ENCODE measurements at places on chromosomes 12 and 14.

DNA sequence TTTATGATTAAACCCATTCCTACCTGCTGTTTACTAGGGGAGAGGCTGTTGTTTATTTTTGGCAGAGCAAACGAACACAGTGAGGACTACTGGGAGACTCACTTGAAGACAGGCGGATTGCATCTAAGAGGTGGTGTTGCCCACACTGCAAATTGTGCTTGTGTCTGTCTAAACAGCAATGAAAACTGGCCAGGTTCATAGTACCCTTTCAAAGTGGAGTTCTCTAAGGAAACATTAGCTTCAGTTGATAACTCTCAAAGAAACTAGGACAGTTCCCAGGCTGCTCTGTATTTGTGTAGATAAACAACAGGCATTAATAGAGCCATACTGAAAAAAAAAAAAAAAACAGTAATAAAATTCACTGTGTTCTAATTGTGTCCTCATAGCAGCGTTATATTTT is 466.0 kb upstream of the RGS6 start:
- DNase-seq, result peak; percentile 23

DNA sequence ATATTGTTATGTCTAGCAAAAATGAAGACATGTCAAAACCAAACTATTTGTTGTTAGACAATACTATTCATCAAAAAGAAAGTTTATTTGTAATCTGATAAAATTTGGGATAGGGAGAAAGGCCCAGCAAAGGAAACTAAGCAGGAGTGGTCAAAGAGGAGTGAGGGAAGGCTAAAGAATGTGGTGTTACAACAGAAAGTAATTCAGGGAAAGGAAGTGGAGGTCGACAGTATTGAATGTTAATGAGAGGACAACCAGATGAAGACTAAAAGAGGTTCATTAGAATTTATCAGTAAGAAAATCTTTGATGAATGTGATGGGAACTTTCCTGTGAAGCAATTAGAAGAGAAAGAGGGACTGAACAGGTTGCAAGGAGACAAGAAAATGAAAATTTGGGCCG is 33.9 kb downstream of the PLCZ1 start:
- no peak for DNase-seq

- DNase-seq, result peak; percentile 90
These were observed 72.8 kb downstream of the IRF2BPL start for GRCh38 chr14:76955575-76956315.

DNA sequence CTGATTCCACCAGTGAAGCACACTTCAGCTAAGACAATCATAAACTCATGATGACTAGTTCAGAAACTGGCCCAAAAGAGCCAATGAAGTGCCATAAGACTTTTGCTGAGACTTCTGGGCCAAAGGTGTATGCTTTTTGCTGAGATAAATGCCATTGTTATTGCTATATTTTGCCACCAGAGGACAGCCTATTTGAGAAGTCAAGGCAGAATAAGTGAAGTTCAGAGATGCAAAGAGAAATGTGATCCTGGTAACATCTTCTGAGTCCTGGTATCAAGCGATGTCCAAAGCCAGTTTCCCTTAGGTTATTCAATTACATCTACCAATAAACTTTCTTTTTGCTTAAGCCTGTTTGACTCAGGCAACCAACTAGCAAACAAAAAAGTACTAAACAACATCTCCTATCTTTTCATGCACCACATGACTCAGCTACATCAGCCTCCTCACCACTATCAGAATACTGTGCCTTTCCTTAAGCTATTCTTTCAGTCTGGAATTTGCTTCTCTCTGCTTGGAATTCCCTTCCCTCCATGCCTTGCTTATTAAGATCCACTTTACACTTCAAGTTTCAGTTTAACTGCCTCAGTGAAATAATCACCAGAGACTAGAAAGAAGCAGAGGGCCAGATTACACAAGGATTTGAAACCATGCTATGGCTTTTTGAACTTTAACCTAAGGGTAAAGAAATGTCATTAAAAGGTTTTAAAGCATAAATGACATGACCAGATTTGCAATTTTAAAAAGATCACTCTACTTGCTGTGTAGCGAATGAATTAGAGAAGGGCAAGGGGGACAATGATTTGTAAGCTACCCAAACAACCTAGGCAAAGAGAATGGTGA is 14.0 kb downstream of the CRY1 start:
- DNase-seq, result no peak

GRCh38 chr12:92757597-92758121 is 54.9 kb downstream of the PLEKHG7 start:
- no peak for DNase-seq

DNA sequence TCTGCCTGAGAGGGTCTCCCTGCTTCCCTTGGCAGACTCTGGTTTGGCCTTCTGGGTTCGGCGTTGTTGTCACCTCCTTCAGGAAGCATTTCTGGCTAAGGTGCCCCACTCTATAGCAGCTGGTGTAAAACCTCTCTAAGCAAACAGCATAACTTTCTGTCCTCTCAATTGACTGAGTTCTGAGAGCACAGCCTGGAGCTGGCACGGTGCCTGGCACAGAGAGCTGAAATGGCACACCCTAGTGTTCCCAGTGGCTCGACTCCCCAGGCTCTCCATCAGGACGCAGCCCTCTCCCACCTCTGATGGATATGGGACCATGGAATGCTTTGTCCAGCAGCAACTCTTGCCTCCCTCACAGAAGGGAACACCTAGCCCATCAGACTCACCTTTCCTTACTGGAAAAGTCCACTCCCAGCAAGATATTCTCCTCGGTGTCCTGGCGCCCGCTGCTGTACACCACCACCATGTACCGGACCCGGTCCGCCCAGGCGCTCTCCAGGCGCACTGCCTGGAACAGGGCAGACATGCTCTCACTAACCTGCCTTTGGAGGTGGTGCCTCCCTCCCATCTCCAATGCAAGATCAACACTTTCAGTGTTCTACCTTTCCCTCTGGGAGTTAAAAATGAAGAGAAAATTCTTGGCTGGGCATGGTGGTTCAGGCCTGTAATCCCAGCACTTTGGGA is 40.6 kb downstream of the SSH1 start:
- no peak for DNase-seq

- DNase-seq, result peak; percentile 3
These were observed 656.1 kb upstream of the NOVA1 start for GRCh38 chr14:27253966-27254365.

DNA sequence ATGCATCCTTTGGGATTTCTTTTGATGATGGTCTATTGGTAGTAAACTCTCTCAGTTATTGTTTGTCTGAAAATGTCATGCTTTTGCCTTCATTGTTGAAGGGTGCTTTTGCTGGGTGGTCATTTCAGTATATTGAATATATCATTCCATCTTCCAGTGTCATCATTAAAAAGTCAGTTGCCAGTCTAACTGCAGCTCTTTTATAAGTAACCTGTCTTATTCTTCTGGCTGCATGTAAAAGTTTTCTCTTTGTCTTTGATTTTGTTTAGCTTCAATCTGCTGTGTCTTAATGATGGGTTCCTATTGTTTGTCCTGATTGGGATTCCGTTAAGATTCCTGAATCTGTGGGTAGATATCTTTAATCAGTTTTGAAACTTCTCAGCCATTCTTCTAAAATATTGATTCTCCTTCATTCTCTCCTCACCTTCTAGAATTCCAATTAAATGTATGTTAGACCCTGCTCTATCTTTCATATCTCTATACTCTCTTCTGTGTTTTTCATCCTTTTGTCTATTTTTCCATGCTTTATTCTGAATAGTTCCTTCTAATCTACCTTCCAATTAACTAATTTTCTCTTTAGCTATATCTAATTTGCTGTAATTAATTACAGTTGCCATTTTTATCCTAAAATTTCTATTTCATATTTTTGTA is 6.4 kb downstream of the OAS1 start:
- no peak for DNase-seq

GRCh38 chr14:103308717-103309616 is 25.1 kb upstream of the EIF5 start:
- no peak for DNase-seq

- DNase-seq, result no peak
These were observed 96.6 kb upstream of the PCED1B start for GRCh38 chr12:46982629-46983392.

GRCh38 chr14:65849091-65849490 is 436.6 kb downstream of the FUT8 start:
- no peak for DNase-seq

DNA sequence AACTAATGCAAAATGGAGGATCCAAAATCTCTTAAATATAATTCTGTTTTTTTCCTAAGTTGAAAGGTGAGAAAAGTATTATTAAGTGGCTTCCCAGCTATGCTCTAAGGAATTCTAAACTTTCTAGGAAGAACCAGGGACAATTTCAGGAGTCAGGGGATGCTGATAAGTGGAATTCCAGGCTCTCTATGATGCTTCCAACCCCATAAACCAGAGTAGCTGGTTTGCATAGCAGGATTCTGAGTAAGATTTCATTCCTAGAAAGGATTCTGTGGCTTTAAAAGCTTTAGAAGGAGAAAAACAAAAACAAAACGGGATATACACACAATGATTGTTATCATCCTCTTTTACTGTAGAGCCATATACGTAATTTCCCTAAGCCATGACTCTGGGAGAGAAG is 93.9 kb downstream of the SLC16A7 start:
- DNase-seq, result no peak

DNA sequence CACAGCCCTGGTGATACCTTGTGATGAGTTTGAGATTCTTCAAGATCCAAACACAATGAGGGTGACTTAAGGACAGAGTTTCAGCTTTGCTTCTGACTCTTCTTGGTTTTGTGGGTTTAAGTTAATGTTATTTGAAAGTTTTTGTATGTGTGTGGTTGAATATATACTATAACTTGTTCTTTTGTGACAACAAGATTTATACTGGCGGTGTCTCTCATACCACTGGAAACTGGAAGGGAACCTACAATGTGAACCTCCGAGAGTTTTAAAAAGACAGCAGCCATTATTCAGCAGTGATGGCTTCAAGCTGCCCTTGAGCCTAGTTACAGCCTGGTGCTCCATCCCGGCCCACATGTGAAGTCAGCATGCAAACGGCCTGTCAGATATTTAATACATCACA is 87.9 kb upstream of the IGF1 start:
- DNase-seq, result no peak

DNA sequence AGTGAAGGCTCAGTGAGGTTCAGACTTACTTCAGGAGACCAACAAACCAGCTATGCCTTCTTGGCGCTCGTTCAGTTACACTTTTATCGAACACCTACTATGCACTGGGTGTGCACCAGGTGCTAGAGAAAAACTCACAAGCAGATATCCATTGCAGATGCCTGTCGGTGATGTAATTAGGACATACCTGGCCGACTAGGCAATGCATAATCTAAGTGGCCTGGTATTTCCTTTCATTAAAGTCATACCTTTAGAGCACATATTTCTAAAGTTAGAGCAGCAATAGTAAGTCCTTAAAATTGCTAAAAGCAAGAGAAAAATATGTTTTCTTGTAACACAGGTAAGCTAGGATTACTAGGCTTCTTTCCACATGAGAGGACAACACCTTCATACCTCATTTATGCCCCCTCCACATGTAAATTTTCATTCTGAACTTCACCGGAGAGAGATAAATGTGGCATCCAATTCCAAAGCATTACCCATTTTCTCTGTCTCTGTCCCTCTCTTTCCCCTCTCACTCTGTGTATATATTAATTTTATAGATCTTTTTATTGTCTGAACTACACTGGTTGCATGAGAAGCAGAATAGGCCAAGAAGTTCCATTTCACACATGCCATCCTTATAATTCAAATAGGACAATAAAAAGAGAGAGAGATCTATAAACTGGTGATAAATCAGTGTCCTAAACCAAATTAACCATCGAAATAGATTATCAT is 242.2 kb downstream of the SPTSSA start:
- DNase-seq, result no peak

DNA sequence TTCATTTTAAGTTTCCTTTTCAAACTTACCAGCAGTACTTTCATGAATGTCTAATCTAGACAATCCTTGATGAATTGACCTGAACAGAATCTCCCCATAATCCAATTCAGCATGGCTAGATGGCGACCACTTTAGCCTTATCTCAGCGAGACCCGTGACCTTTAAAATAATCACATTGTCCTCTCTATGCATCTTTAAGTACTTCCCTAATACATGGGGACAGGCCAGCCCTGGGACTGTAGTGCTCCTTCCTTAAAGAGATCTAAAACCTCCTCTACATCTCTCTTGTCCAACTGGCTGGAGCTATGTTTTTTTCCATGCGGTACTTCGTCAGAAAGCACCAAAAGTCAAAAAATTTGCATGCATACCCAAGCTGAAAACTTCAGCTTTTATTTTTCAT is 746.0 kb downstream of the VRK1 start:
- DNase-seq, result no peak

GRCh38 chr12:91316907-91317269 is 134.3 kb upstream of the DCN start:
- no peak for DNase-seq

DNA sequence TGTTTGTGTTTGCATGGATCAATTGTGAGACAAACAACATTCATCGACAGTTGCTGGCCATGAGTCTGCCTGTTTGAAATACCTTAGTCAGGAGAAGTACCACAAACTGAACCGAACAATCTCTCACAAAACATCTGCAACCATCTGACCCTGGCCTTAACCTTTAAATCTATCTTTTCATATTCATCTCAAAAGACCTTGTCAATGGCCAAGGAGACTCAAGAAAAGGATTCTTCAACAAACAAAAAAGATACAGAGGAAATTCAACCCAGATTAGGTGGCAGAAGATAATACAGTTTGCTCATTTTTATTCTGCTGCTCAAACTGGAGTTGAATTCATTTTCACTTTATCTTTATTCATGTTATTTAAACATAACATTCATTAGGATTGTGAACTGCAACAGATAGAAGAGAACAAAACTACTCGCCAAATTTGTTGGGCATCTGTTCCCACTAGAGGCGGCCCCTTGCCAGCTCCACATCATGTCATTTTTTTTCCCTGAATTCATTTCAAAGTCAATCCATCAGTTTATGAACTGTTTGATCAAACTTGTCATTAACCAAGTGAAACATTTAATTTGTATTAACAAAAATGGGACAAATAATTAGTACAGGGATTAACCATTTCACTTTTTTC is 152.3 kb upstream of the OTX2 start:
- DNase-seq, result no peak

- DNase-seq, result peak; percentile 88
These were observed 125.7 kb downstream of the TSPAN9 start for GRCh38 chr12:3202734-3203446.

All from retina (tissue), 1 donor.